DMS53 (cell line): ENCODE measurements at places on chromosomes 13 and 19.

DNA sequence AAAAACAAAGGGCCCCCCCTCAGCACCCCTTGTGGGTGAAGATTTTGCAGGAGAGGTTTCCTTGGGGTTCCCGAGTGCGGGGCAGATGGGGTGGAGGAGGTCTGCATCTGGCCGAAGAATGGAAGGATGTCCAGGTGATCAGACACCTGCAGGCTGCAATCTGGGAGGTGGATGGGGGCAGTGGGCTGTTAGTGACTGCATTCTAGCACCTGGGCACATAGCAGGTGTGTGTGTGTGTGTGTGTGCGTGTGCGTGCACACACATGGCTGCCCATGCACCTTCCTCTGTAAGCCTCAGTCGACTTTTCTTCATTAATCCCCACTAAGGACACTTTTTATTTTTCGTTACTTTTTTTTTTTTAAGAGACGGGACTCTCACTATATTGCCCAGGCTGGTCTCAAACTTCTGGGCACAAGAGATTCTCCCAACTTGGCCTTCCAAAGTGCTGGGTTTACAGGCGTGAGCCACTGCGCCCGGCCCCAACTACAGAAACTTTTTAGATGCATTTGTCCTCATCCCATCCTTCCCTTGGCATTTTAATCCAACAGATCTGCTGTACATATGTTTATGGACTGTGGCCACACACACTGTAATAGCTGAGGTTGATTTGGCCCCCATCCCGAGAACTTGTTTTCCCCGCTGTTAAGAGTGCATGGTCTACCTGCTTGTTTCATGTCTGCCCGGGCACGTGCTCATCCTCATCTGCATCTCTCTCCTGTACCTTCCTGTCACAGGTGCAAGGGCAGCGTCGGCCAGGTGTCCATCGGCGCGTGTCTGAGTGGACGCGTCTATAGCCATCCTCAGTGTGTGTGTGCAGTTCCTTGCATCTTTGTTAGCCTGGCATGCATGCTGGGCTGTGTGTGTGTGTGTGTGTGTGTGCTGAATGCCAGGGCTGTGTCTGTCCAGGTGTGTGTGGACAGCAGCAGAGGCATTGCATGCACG lies 731 bp downstream of the MAG start:
- DNase-seq: peak; percentile 90

DNA sequence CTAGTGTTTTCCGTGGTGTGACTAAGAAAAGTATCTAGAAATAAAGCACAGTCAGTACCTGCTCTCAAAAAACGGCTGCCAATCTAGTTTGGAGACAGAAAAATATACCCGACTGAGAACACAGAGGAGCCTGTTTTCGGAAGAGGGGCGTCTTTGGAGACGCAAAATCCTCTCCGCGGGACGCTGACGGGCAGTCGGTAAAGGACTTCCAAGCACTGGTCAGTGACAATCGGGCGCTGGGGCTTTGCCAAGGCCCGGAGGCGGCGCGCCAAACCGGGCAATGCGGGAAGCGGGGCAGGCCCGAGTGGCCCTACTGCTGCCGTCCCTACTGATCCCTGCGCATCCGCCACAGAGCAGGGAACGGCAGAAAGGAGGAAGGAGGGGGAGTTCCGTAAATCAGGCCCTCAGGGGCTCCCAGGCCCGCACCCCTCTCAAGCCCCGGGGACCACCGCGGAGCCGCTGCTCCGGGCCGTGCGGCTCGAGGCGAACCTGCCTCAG lies 588 bp upstream of the DPY19L3 start:
- peak; percentile 77 for DNase-seq

DNA sequence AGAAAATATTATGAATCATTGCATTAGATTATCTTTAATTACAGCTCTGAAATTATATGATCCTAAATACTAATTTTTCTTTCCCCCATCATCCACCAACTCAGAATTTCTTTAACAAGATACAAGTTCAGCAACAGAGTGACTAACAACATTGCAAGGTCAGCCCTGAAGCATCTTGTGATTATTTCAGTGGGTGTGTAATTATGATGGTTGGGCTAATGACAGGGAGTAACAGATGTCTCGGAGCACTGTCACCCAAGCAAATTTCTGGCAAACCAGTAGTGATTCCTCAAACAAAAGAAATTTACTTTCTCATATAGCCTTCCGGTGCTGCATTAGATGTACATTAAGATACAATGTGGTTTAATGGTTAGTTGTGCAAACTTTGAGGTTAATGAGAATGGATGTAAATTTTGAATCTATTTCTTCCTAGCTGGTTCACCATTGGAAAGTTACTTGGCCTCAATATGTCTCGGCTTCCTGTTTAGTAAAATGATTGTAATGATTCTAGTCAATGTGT lies 238.9 kb downstream of the ITGBL1 start:
- DNase-seq: no peak

- DNase-seq: peak; percentile 80
Measured at GRCh38 chr13:114099191-114099590, 33.2 kb downstream of the RASA3 start.

DNA sequence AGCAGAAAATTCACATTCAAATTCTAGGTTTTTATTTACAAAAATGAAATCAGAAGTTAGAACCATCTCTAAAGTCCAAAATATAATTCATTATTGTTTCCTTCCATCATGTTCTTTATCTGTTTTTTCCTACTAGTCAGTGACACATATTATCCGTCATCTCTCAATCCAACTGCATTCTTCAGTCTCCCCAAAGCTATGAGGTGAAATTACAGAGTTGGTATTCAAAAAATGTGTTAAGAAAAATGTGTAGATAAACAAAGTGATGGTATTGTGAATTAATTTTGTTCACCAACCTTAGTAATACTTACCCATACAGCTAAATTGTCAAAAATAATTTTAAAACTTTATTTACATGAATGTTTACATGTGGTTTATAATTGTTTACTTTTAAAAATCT lies 448.7 kb upstream of the MIR17HG start:
- no peak for DNase-seq

DNA sequence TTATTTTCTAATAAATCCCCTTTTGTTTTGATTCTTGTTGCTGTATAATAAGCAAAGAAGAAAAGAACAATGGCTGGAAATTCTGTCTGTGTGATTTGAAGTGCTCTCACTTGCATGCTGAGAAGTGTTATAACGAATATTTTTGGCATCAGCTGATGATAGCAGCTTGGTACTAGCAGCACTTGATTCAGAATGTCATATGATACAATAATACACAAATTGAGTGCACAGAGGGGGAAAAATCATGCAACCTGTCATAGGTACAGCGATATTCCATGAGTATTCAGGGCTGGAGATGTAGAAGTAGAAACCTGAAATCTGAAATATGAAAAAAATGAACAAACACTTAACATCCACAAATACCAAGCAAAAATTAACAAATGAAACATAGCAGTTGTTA lies 108.1 kb downstream of the FGF14 start:
- no peak for DNase-seq

GRCh38 chr19:38333245-38333644 lies 2.4 kb upstream of the CATSPERG start:
- DNase-seq: no peak

GRCh38 chr13:79740991-79741390 lies 260.0 kb downstream of the NDFIP2 start:
- no peak for DNase-seq

GRCh38 chr13:64819081-64819480 lies 2411.1 kb downstream of the PCDH9 start:
- DNase-seq: no peak

DNA sequence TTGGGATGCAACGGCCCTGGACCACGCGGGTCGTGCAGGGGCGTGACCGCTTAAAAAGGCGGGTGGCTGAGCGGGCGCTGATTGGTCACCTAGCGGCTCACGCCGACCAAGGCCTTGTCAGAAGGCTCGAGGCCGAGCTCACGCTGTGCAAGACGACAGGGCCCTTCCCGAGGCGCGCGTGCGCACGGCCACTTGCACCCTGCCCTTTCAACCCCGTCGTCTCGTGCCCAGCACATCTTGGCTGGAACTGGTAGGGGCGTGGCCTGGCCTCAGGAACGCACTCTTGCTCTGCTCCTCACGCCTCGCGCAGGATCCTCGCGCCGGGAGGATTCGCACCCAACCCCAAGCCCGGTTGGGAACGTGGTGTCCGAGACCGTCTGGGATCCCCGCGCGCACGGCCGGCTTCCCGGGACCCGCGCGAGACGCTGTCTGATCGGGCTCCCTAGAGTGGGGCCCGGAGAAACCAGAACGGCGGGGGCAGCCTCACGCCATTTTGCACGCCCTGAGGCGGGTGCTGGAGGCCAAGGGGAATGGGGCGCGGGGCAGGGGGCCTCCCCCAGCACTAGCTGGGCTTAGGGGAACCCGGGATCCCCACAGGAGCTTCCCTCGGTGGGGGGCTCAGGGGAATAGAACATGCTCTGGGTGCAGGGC lies at the start of gene MEIOSIN:
MEIOSIN (plus strand) TSS at position 280 of the 651 bp plus-strand sequence. CDS start 1,938 bp downstream, outside the sequence.
- no peak for DNase-seq

GRCh38 chr13:43364210-43365038 lies 341.0 kb downstream of the DNAJC15 start:
- no peak for DNase-seq

- peak; percentile 85 for DNase-seq
Measured at GRCh38 chr13:109592770-109593169, 193.6 kb downstream of the IRS2 start.
